ENCODE measurements at places on chromosomes 7 and 10.

- no peak for DNase-seq
Measured at GRCh38 chr10:97291357-97292096, 910 bp downstream of the ARHGAP19 start.

DNA sequence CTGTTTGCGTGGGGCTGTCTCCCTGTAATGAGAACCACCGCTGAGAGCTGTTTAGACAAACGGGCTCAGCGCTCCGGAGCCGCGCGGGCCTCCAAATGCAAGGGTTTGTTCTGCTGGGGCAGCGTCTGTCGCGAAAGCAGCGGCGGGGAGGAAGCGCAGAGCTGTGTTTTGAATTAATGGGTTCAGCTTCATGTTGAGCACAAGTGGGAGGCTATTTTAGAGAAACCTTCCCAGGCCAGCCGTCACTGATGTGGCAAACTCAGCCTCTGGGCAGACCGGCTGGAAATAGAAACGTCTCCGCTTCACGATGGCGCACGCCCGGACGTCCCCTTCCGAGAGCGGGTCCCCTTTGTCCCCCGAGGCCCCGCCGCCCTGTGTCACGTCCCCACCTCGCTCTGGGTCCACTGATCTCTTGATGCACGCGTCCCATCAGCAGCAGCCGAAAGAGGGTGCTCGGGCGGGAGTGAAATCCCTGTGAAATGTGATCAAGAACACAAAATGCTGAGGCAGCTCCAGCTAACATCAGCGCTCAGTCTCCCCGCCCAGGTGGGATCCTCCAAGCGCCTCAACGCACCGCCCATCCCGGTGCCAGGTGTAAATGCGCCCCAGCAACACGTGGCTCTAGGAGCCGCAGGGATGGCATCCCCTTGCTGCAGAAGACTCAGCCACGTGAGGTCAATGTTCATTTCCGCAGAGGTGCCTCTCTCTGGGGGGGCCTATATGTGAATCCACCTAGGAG lies 44.9 kb downstream of the BAMBI start:
- no peak for DNase-seq

GRCh38 chr10:79022565-79023230 lies 46.1 kb upstream of the ZMIZ1 start:
- DNase-seq: no peak

DNA sequence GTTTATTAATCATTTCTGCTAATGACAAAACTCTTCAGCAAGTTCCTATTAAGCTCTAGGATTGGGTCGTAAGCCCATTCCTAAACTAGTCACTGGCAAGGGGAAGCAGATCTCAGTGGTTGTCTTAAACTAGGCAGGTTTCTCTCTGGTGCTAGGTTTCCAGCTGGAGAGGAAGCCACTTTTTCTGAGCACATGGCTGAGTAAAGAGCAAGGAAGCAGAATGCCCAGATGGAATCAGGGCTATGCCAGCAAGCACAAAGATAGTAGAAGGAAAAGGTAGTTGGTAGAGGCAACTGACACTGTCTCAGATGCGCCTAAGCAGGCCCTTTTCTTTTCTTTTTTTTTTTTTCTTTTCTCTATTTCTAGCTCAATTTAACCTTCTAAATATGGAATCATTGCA lies 224.9 kb downstream of the EXOC4 start:
- DNase-seq: no peak

DNA sequence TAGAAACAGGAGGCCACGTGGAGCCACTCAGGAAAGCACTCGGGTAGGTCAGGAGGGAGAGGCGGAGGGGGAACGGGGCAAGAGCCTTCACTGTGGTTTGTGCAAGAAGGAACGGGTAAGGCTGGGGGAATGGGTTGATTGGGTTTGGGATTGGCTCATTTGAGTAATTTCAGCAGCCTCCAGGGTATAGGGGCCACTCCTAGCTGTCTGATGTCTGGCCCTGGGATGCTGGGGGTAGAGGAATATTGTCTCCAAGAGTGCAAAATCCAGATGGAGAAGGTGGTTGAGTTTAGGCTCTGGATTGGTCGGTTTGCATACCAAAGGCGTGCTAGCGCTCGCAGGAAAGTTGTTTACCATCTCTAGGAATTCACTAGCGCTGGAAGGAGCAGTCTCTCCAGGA lies 47.2 kb downstream of the MYL10 start:
- DNase-seq: no peak

DNA sequence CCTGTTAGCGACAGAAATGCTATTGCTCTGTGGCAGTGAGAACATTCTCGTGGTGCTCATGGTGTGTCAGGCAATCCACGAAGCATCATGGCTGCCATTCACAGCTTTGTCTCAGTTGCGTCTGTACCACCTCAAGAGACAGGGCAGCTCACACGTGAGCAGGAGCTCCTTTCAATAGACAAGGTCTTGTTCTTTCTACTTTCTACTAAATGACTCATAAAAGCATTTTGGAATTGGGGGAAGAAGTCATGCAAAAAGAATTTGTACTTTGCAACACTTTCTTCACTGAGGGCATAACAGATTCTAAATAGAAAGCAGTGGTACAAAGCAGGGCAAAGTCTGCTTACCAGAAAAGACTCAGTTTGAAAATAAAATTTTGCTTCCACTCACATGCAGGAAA lies 638.5 kb downstream of the PHTF2 start:
- no peak for DNase-seq

DNA sequence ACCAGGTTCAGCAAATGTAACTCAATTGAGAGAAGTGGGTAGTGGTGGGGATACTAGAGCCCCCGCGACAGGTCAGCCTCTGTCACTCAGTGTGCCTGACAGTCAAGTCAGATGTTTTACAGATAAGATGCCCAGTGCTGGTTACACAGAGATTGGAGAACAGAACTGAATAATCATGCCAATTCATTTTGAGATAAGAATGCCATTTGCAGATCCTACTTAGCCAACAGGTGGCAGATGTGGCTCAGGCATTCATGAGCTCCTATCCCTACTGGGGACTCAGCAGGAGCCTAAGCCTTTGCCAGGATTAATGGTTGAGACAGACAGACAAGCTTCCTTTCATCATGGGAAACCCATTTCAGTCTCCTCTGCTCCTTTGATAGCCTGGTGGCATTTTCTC lies 137.8 kb downstream of the MAPK8 start:
- DNase-seq: no peak

DNA sequence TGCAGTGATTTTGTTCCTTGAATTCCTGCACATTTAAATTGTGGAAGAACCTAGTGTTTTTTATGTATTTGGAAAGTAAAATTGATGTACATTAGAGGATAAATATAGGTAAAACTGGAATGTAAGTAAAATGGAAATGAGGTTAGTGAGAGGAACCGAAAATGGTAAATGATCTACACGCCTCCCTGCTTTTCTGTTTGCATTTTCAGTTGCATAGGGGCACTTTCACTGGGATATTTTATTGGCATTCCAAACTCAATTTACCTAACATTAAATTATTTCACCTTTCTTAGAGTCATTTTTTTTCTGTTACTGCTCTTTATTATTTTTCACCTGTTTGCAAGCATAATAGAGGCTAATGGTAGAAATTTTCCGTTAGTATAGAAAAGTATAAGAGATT lies 8.0 kb downstream of the CDK13 start:
- no peak for DNase-seq

DNA sequence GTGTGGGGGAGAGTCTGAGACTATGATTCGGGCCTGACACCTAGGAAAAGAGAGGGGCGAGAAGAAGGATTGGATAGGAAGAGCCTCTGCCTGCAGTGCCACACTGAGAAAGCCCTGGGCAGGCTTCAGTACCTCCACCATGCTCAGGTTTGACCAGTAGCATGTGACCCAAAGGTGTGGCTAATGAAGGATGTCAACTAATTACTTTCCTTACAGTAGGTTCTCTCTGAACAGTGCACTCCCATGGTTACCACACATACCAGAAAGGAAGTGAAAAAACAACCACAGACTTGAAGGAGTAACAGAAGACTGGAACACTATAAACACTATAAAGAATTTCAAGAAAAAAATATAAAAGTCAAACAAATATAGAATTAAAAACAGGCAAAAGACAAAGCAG lies 46.2 kb downstream of the SEM1 start:
- DNase-seq: no peak

- no peak for DNase-seq
Measured at GRCh38 chr10:101767966-101768790, 7.7 kb downstream of the FGF8 start.

DNA sequence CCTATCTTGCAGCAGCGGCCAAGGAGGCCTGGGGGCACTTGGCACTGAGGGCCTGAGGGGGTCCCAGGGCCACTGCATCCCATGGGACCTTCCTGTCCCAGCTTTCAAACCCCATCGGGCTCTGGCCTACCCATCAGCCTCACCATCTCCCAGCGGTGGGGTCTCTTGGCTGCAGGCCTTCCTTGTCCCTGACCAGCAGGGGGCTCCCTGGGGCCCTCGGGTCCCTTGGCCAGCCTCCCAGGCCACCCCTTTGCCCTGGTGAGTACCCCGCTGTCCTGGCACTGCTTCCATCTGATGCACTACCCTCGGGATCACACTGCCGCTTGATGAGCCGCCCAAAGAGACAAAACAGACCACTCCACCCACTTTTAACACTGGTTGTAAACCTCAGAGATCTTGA lies 43.5 kb downstream of the YKT6 start:
- DNase-seq: no peak

GRCh38 chr7:28078036-28078901 lies 102.3 kb downstream of the JAZF1 start:
- DNase-seq: no peak

DNA sequence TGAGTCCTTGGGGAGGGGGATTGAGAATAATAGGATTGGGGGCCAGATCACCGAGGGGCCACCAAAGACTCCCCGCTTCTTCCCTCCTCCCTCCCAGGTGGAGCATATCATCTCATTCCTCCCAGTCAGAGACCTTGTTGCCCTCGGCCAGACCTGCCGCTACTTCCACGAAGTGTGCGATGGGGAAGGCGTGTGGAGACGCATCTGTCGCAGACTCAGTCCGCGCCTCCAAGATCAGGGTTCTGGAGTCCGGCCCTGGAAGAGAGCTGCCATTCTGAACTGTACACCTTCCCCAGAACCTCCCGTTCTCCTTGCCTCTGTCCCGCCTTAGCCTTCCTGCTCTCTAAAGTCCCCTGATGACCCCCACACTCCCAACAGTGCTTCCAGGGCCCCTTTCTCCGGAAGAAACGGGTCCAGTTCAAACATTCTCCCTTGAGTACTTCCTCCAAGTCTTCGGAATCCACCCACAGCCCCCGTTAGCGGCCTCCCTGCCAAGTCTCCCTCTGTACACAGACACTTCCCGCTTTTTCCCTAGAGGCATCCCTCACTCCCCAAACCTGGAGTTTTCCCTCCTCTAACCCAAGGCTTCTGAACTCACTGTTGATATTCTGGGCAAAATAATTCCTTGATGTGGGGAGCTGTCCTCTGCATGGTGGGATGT lies 4.1 kb downstream of the FBXO24 start:
- DNase-seq: no peak

- DNase-seq: no peak
Measured at GRCh38 chr10:132938472-132939339, 3.7 kb downstream of the CFAP46 start.

GRCh38 chr10:127090138-127090537 lies 106.3 kb downstream of the INSYN2A start:
- no peak for DNase-seq

- no peak for DNase-seq
Measured at GRCh38 chr7:141071260-141071854, 2.5 kb upstream of the TMEM178B start.

DNA sequence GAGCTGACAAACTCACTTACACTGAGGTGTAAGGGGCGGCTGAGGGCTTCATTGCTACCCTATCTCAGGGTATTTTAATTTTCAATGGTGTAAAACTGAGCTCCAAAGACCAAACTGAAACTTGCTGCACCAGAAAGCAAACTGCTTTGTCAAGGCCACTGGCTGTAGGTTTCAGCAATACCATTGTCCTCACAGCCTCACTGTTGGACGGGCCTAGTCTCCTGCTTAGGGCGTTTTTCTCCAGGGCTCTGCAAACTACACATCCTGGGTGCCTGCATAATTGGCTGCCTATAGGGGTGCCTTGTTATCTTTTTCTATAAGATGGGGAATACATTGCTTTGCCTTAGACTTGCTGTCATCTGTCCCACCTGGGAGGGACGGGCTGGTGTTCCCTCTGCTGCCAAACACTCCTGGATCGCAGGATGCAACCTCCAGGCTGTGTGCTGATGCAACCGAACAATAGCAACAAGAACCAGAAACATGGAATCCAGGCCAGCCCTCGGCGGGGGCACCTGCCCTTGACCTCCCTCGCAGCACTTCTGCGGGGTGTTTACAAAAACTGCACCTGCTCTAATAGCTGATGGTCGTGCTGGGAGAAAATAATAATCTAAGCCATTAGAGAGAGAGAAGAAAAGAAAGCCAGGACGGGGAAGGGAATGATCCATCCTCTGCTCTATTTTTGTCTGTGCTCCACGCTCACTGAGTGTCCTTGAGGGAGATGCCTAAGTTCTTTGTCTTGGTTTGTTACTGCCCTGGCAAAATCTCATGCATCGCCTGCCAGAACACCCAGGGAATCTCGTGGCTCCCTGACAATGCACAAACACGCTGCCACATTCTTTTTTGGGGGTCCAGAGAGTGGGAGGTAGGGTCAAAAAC lies 104.5 kb downstream of the GALNT17 start:
- DNase-seq: no peak

GRCh38 chr10:105183536-105183935 lies 542.4 kb downstream of the SORCS3 start:
- DNase-seq: no peak

GRCh38 chr10:94443549-94443948 lies 41.2 kb downstream of the TBC1D12 start:
- no peak for DNase-seq

GRCh38 chr7:37193775-37194135 lies 254.9 kb downstream of the ELMO1 start:
- DNase-seq: no peak

DNA sequence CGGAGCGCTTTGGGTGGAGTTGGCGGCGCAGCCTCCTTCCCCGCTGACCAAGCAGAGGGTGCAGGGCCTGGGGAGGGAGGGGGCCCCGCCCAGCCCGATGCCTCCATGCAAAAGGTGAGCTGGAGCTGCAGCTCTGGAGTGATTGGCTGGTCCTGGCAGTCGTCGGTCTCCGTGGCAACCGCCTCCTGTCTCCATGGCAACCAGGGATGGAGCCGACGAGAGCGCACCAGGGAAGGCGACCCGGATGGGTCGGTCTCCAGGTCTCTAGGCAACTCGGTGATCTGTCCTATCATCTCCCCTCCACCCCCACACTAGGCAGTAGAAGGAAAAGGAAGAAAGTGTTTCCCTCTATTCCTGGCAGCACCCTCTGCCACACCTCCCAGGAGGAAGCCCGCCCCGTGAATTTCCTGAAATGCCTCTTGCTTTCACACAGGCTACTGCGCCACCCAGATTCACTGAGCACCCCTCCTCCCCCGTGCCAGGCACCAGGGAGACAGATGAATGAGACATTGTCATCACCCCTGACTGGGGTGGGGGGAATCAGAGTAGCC lies 647 bp upstream of the NACAD start:
- no peak for DNase-seq

GRCh38 chr10:11272915-11273389 lies 255.3 kb downstream of the CELF2 start:
- no peak for DNase-seq

- DNase-seq: no peak
Measured at GRCh38 chr7:45408409-45408737, 165.8 kb upstream of the ADCY1 start.

DNA sequence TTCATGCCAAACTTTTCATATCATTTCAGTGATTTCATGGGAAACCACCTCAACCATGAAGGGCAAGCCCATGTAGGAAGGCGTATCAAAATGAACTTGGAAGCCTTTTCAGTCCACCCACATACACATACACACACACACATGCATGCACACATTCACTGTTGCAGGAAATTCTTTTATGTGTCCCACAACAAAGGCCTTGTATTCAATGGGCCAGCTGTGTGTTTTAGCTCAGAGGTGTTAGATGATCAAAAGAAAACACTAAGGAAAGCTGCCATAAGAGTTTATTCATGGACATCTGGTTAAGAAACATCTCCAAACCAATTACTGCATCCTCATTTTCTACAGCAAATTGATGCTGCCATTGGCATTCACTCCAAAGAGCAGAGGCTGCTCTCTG lies 74.4 kb upstream of the STK17A start:
- no peak for DNase-seq
